ENCODE measurements at places on chromosomes 2 and 18.

DNA sequence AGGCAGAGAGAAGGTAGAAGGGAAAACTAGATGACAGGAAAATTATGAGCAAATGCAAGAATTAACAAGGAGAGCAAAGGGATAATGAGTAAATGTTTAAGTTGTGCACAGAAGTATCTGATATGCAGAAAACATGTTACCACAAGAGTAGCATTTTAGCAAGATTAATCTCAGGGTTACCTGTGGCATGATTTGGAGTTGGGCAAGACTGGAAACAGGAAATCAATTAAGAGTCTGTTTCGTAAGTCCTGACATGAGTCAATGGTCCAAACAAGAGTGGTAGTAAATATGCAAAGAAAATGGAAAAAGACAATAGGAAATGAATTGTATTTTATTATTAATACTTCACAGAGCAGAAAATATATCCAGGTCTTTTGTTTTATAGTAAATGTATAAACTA, 17.3 kb upstream of the MTX2 start:
- no peak for DNase-seq

DNA sequence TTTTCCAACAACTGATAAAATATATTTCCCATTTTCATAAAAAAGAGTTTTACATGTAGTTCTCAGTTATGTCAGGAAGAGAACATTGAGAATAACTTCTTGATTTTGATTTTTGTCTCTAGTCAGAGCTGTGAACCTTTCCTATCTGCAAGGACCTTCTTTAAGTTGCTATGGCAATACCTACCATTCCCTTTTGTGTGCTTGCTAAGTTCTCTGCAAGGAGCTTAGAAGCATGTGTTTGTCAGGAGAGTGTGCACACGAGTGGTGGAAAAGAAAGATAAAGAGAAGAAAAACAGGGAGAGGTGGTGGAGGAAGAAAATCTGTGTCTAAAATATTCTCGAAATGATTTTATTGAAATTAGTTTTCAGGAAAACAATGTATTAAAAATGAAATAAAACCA, 140.3 kb upstream of the SLC8A1 start:
- DNase-seq, result no peak

GRCh38 chr2:73837847-73838585, 9.3 kb downstream of the STAMBP start:
- DNase-seq, result peak; percentile 33

DNA sequence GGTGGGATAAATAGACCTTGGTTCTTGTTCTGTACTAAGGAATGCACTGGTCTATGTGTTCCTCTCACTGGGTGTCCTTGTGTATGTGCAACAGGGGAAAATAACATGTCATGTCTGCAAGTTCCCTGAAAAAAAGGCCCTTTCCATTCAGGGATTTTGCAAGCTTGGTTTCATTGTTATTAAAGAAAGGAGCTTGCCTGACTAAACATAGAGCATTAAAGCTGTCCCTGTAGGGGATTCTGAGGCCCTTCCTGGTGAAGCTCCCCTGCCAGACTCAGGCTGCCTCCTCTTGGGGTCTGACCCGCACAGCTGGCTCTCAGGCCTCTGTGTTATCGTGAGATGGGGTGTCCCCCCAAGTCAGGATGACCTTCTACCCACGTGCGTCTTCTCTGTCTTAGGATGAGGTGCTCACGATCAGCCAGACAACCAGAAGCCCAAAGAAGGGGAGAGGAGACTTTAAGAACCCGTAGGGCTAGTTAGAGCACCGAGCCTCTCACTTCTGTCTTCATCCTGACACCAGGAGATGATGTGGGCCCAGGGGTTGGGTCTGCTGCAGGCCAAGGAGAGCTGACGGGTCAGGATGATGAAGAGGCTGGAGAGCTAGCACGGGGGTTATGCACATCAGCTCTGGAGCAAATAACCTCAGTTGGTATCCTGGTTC, 21.2 kb downstream of the CAPG start:
- DNase-seq, result no peak

- DNase-seq, result no peak
These were observed 529.6 kb downstream of the CPS1 start for GRCh38 chr2:211086049-211086448.

DNA sequence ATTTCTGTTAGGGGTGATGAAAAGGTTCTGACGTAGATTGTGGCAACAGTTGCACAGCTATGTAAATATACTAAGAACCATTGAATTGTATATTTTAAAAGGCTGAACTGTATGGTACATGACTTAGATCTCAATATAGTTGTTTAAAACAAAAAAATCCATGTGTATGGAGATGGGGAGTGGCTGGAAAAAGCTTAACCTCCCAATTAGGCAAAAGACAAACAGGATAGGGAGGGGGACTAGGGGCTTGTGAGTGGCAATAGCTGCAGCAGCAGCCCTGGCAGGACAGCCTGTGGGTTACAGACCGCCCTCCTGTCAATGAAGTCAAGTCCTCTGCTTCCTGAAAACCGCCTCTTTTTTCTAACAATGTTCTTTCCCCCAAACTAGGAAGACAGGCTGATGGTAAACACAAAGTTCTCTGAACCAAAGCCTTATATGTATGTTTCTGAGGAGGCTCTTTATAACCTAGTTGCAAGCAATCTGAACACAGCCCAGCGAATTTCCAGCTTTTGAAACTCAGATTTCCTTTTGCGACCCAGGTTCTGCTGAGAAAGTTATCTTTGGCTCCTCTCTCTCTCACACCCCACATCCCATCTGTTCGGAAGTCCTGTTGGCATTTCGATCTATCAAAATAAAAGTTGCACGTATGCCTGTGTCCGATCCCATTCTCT, 10.3 kb downstream of the ATP8B1 start:
- DNase-seq, result no peak

DNA sequence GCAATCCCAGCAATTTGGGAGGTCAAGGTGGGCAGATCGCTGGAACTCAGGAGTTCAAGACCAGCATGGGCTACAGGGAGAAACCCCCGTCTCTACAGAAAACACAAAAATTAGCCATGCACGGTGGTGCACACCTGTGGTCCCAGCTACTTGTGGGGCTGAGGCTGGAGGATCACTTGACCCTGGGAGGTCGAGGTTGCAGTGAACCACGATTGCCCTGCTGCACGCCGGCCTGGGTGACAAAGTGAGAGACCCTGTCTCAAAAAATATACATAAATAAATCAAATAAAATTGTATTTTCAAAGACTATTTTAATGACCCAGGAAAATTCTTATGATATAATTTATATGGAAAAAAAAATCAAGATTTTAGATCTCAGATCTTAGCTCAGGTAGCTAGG, 191.5 kb downstream of the ZFP36L2 start:
- peak; percentile 0 for DNase-seq

GRCh38 chr2:98502556-98503335, 58.1 kb downstream of the INPP4A start:
- no peak for DNase-seq

DNA sequence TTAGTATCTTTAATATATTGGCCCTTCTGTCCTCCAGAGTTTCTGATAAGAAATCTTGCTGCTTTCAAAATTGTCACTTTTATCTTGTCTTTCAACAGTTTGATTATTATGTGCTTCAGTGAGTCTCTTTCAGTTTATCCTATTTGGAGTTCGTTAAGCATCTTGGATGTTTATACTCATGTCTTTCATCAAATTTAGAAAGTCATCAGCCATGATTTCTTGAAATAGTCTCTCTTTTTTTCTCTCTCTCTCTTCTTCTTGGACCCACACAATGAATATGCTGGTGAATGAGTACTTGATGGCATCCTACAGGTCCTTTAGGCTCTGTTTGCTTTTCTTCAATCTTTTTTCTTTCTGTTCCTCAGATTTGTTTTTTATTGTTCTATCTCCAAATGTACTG, 26.9 kb upstream of the KIF5C start:
- DNase-seq, result no peak

GRCh38 chr2:186064507-186064906, 325.9 kb downstream of the FSIP2 start:
- DNase-seq, result no peak

DNA sequence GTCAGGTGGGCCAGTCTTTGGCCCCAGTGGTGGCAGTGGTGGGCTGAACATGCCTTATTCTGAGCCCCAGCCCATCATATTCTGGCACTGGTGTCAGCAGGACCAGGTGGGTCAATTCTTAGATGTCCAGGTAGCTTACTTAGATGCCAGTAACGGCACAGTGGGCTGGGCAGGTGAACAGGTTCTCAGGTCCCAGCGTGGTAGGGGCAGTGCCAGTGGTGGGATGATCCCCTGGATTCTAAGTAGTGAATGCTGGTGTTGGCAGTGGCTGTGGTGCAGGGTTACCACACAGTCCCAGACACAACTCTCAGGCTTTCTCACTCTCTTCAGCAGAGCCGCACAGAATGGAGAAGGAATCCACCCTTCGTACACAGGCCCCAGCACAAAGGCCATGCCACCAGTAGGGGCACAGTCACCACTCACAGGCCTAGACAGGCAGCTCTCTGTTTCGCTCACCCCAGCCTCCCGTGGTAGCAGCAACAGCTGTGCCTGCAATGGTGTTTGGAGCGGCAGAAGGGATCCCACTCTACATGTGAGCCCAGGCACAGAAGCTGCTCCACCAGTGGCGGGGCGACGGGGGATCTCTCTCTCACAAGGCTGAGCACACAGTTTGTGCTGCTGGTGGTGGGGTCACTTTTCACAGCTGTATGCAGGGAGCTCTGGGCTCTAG, 97.3 kb downstream of the ANKRD12 start:
- DNase-seq, result no peak

- no peak for DNase-seq
These were observed 35.6 kb upstream of the NDUFV2 start for GRCh38 chr18:9066817-9067306.

Data from muscle of leg (tissue), 16 donors.